ENCODE measurements at places on chromosomes 6 and 20. TPM values are rescaled to one million over a fixed set of nuclear protein-coding genes. Genes with fewer than 3 reads are reported as not detected.

GRCh38 chr6:17130786-17131185 lies 28.9 kb downstream of the STMND1 start:
- DNase-seq, result no peak

DNA sequence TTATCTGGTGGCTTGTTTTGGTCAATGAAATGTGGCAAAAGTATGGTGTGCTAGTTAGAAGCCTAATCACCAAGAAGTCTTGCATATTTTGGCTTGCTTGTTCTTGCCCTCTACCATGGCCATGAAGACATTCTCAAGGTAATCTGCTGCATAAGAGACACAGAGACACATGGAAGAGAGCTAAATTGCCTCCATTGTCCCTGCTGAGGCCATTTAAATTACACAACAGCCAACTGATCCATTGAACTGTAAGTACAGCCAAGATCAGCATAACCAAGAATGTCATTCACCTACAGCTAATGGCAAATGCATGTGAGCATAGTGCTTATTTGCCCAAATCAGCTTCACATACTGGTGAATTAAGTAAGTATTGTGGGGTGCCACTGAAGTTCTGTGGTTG lies 603.8 kb downstream of the FRK start:
- no peak for DNase-seq

DNA sequence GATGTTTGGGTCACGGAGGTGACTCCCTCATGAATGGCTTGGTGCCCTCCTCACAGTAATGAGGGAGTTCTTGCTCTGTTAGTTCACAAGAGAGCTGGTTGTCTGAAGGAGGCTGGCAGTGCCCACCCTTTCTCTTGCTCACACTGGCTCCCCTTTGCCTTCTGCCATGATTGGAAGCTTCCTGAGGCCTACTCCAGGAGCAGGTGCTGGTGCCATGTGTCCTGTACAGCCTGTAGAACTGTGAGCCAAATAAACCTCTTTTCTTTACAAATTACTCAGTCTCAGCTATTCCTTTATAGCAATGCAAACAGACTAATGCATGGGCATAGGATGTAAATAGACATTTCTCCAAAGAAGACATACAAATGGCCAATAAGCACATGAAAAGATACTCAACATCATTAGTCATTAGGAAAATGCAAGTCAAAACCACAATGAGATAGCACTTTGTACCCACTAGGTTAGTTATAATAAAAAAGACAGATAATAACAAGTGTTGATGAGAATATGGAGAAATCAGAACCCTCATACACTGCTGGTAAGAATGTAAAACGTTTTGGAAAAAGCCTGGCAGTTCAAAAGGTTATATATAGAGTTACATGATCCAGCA lies 17.7 kb downstream of the C20orf203 start:
- no peak for DNase-seq

GRCh38 chr20:13856354-13856753 lies 71.5 kb downstream of the NDUFAF5 start:
- no peak for DNase-seq

DEFB119 gene
- not detected for total RNA-seq

HDDC2 gene
- total RNA-seq, result 57.3 TPM

Measured in natural killer cell (primary cell).